Smooth muscle cell of the coronary artery (primary cell): ENCODE measurements at places on chromosomes 11 and 22. TPM values are rescaled to one million over a fixed set of nuclear protein-coding genes. Genes with fewer than 3 reads are reported as not detected.

The SAA1 gene
- 0.45 TPM in 1 of 2 replicates, not detected in the other for total RNA-seq

The OSBP2 gene
- total RNA-seq, result 0.45 and 9.5 TPM in 2 replicates

The HTR3A gene
- not detected in 2 replicates for total RNA-seq

The SSTR3 gene
- not detected in 2 replicates for total RNA-seq

The FGF4 gene
- total RNA-seq, result not detected in 2 replicates
